ENCODE measurements at places on chromosomes 13 and 19.

- DNase-seq: no peak
These were observed 11.1 kb upstream of the TDRD12 start for GRCh38 chr19:32708457-32708856.

GRCh38 chr13:29294821-29295220 is 300.7 kb downstream of the SLC7A1 start:
- no peak for DNase-seq

GRCh38 chr19:19746286-19747213 is 13.6 kb upstream of the ZNF14 start:
- DNase-seq: no peak

- DNase-seq: no peak
These were observed 1.2 kb downstream of the POLR2E start for GRCh38 chr19:1093811-1094553.

GRCh38 chr19:35608251-35608650 is 4.3 kb upstream of the HAUS5 start:
- DNase-seq: no peak

DNA sequence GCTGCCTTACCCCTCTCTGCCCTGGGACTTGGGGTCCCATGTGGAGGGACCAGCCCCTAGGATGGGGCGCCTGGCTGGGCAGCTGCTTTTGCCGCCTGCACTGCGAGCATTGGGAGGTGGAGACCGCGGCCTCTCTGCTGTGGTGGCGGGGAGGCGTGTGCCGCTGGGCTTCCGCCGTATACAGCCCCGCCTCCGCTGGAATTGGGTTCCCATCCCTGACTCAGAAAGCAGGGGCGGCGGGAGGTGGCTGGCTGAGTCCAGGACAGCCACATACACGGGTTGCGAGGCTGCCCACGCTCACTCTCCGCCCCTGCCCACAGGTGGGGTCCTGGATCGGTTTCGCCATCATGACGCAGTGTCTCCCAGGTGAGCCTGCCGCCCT is 6.6 kb downstream of the NDUFB7 start:
- DNase-seq: no peak

DNA sequence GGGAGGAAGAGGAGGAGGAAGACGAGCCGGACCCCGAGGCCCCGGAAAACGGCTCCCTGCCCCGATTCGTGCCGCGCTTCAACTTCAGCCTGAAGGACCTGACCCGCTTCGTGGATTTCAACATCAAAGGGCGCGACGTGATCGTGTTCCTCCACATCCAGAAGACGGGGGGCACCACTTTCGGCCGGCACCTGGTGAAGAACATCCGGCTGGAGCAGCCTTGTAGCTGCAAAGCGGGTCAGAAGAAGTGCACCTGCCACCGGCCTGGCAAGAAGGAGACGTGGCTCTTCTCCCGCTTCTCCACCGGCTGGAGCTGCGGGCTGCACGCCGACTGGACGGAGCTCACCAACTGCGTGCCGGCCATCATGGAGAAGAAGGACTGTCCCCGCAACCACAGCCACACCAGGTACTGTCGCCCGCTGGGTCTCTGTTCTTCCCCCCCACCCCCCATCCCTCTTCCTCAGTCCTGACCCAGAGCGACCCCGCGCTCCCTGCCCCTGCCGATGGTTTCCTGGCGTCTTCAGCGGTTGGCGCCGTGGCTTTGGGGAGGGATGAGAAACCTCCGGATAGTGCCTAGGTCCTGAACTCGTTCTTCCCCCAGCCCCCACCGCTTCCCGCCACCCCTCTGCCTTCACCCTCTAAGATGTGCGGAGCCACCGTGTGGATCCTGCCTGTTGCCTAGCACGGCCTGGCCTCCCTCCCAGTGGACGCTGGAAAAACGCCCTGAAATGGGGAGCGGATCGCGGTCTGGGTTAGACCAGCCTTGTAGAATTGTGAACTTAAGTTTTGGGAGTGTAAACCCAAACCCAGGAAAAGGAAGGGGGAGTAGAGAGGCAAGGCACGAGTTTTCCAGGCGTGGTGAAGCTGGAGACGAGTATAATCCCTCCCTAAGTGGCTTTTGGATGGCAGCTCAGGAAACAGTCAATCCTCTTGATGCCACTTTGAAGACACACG is 1.5 kb downstream of the HS6ST3 start:
- no peak for DNase-seq

DNA sequence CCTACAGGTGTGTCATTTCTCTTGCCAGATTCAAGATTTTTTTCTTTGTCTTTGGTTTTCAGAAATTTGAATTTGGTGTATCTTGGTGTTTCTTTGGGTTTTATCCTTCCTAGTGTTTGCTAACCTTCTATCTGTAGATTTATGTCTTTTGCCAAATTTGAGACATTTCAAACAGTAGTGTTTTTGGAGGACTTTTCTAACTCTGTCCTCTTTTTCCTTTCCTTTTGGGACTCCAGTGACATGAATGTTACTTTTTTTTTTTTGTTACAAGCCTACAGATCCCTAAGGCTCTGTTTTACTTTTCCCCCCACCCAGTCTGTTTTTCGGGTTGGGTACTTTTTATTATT is 58.8 kb downstream of the ZMYM2 start:
- no peak for DNase-seq

DNA sequence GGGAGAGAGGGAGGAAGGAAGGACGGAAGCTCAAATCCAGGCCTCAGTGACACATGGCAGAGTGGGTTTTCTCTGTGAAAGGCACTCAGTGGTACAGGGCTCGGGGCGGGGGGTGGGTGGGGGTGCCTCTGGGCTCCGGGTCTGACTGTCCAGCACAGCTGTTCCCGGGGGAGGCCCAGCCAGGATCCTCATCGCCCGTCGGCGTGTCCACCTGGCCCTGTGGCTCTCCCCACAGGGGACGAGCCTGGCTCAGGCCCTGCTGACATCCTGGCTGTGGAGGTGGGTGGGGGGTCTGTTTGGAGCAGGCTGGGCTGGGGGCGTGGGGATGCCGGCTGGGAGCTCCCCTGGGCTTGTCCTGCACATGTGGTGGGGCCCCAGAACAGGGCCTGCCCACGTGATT is 18.2 kb upstream of the MATK start:
- DNase-seq: no peak

GRCh38 chr19:9528757-9529336 is 9.6 kb downstream of the ZNF426 start:
- DNase-seq: peak; percentile 4

GRCh38 chr19:18231775-18232174 is 5.5 kb upstream of the PDE4C start:
- no peak for DNase-seq

GRCh38 chr13:23384111-23384510 is 49.4 kb downstream of the SACS start:
- DNase-seq: no peak
